ENCODE measurements at places on chromosomes 3 and 15.

DNA sequence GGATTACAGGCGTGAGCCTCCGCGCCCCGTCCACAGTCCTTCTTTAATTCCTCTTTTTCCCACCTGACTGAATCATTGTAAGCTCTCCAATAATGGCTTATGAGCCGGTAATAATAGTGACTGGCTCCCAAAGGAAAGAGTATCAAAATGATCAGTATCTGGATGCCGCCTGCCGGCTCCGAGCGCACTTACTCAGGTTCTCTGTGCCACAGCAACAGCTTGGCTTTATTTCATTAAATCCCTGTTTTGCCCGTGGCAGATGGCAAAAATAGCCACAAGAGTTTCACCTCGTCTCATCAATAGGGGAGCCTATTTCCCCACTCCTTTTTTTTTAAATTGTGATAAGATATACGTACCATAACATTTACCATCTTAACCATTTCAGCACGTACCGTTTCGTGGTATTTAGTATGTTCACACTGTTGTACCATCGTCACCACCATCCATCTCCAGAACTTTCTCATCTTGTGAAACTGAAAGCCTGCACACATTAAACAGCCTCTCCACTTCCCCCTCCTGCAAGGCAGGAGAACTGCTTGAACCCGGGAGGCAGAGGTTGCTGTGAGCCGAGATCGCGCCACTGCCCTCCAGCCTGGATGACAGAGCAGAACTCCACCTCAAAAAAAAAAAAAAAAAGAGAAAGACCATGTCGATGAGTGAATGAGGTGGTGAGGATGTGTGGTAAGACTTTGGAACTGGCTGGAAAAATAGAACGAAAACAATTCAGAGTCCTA is 80.7 kb upstream of the DLG1 start:
- no peak for DNase-seq

DNA sequence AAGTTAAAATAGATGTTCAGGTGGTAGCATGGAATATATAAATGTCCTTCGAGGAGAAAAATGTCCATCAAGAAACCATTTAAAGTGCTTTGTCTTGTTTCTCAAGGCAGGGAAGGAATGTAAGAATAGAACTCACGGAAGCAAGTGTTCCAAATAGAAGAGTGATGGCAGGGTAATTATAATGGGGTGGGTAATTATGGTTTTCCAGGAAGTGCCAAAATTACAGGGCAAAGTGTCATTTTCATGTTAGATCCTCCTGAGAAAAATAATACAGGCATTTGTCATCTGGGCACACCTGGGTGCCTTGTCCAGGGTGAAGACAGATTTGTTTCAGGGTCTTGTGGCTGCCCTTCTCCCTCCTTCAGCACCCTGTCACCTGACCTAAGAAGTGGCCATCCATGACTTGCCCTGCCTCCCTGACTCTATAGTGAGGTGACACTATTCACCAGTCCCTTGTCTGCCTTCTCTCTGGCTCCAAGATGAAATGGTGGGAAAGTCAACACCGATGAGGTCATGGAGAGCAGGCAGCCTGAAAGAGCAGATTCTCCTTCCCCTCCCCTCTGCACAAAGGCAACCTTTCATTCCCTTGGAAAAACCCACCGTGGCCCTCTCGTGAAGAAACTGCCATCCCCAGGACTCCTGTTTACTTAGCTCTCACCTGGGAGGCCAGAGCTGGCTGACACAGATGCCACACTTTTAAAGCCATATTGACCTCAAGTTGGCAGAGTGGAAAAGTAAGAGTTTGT is 45.1 kb upstream of the AMOTL2 start:
- DNase-seq, result no peak

GRCh38 chr3:34408088-34408487 is 609.7 kb downstream of the PDCD6IP start:
- no peak for DNase-seq

DNA sequence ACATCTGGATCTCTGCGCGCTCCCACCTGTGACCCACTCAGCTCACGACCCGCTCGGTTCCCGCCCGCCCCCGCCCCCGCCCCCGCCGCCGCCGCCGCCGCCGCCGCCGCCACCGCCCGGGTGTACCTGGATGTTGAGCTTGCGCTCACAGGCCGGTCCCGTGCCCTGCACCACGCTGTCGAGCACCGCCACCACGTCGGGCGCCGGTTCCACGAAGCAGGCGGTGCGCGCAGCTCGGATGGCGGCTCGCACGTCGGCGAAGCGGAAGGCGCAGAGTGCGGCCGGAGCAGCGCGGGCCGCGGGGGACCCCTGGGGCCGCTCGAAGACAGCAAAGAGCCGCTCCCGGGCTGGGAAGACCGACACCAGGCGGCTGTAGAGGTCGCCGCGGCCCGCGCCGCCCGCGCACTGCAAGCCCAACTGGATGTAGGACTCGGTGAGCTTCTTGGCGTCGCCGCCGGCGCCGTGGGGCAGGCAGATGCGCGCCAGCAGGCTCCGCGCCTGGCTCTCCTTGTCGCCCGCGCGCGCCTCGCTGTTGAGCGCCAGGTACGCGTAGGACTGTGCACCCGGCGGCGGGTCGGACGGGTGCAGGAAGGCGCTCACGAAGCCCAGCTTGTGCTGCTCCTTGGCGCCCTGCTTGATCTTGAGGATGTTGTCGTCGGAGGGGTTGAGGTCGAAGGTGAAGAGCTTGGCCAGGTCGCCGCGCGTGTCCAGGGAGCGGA is 1.1 kb downstream of the PLXND1 start:
- DNase-seq, result peak; percentile 40

DNA sequence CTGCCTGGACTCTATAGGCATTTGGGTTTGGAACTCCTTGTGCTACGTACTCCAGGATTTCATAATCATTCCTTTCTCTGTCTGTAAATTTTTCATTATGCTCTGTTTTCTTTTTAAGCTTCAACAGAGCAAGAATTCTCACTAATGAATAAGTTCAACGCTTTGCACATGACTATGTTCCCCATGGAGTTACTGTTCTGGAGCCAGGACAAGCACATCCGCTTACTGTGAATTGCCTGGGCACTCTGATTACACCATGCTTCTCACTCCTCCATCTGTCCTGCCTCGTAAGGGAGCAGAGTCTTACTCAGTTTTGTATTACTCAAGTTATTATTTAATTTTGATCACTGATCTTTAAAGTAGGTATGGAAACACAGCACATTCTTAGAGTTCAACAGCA is 472.7 kb downstream of the RAP2B start:
- DNase-seq, result no peak

- no peak for DNase-seq
These were observed 50.2 kb downstream of the ATP11B start for GRCh38 chr3:182843478-182843877.

GRCh38 chr3:145939431-145939830 is 221.6 kb downstream of the PLOD2 start:
- DNase-seq, result no peak

DNA sequence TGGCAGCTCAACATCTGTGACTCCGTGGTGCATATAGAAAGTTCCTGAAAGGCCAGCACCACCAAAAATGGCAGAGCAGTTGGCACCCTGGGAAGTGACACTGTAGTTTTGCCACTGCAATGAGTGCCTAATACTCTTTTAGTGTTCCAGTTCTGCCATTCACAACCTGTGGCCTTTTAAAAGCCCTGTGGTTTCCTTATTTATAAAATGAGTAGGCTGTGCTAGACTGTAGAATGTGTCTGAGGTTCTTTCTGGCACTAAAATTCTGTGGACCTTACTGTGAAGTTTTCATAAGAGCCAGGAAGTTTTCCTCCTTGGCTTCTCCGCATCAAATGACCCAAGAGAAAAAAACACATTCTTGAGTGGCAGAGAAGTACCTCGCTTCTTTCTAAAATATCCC is 74.1 kb downstream of the MME start:
- no peak for DNase-seq

DNA sequence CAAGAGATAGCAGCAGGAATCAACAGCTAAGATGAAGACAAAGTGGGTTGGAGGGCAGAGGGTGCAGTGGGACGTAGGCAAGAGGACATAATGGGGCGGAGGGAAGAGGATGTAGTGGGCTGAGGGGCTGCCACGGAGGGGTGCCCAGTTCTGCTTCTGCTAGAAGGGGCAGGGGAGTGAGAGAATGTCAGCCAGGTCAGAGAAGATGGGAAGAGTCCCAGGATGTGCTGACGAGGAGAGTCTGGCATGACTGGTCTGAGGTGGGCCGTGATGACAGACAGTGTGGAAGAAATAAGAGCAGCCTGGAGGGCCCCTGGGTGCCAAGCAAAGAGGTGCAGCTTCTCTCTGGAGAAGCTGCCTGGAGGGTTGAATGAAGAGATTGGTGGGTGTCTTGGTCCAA is 4.0 kb downstream of the SPSB4 start:
- DNase-seq, result no peak

DNA sequence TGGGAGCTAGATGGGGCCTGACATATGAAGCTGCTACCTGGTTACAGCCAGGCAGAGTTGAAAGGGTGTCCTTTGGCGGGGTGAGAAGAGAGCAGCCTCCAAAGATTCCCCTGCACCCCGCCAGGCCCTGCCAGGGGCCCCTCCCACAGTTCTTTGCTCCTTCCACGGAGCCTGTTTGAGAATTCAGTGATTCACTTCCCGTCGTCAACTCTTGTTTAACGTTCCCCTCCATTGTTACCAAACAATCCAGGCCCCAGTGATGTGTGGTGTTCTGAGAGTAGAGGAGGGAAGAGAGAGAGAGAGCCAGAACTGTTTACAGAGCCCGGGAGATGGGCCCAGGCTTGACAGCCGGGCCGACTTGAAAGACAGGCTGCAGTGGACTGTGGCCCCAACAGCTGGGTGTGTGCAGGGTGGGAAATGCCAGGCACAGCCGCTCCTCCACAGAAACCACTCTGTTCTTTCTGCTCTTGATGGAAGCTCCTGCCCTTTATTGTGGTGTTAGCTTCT is 81.5 kb downstream of the SMAD3 start:
- DNase-seq, result no peak

DNA sequence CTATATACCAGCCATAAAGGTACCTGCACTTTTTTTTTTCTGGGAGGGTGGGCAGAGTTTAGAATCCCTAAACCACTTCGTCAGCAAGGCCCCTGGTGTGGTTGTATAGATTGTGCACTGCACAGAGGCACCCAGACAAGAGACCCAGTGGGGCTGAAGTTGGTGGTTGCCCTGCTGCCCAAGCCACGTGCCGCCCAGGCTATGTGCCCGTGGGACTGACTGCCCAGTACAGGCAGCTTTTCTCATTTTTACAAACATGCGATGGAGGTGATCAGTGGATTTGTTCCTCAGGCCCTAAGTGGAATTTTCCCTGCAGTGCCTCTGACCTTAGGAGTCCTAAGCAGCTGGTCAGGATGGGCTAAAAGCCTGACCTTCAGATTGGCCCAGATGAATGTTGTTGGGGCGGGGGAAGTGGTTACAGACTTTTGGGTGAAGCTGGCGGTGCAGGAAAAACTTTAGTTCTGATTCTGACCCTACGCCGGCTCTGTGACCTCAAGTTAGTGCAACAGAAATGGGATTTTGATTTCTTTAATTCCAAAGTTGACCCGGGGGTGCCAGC is 34.9 kb upstream of the LIMD1 start:
- no peak for DNase-seq

DNA sequence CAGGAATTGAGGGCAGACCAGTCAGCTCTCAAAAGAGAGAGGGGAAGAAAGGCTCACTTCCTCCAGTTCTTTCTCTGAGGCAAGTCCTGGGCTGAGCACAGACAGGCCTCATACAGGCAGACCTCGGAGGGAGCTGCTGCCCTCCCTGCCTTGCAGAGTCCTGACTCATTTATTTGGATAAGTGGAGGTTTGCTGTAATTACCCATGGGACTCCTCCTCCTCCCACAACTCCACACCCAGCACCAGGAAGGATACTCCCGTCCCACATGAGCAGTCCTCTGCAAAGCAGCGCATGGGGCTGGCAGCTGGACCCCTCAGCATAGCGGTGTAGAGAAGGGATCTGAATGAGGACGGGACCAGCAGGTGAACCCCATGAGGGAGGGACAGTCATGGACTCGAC is 13.4 kb upstream of the SCN10A start:
- no peak for DNase-seq

- no peak for DNase-seq
These were observed 30.0 kb downstream of the NBEAL2 start for GRCh38 chr3:47009225-47010110.

- no peak for DNase-seq
These were observed 1539.9 kb downstream of the SI start for GRCh38 chr3:163538387-163538786.

- DNase-seq, result no peak
These were observed 15.4 kb downstream of the PLXNA1 start for GRCh38 chr3:126998320-126998719.

DNA sequence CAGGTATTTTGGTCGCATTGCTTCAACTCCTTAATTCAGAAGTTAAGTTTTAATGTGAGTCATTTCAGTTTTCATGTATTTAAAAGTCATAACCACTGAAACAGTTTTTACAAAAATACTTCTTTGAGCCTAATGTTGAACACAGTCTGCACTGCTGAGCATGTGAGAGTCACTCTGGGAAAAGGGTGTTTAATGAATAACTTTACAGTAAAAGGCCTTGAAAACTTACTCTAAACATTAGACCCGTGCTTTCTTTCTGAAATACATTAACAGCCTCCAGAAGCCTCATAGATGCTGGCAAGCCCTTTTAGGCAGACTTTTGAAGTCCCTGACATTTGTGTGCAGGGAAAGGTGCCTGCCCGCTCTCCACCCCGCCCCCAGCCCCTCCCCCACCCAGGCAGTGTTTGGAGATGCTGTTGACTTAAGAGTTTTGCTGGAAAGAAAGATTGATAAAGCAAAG is 68.9 kb upstream of the NR2F2 start:
- no peak for DNase-seq

DNA sequence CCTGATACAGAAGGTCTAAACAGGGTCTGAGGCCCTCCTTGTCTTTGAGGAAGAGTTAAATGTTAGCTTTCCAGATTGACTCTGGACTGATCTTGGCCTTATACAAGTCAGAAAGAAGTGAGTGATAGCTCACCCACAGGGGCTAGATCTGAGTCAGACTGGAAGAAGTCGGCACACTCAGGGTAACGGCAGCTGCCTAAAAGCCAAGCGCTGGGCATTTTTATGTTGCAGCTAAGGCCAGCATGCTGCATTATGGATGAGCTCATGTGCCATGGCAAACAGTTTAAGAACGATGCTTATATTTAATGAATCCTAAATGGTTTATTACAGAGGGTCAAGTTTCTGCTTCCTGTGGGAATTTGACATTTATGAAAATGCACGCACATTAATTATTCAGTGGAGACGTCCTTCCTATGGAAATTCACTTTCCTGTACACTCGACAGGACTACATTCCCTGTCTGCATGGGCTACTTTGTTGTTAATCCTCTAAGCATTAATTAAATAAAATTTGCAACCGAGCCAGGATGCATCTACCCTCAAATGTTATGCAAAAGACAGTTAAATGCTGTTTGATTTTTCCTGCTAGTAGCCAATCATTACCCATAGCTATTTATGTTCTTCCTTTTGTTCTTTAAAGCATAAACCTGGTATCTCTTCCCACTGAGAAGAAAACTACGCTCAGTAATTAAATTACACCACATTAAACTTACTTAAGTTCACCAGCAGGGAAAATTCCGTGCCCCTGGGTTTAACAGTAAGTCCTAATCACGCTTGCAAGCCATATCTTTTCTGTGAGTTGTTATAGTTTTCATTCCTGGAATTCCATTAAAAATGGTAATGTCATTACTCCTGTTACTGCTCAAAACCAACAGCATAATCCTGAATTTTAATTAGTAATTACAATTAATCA is 762.7 kb upstream of the CFAP20DC start:
- DNase-seq, result no peak

GRCh38 chr3:106013971-106014370 is 145.2 kb upstream of the CBLB start:
- DNase-seq, result no peak
